ENCODE measurements at places on chromosomes 7 and 10. TPM values are rescaled to one million over a fixed set of nuclear protein-coding genes. Genes with fewer than 3 reads are reported as not detected.

Gene CFAP69
- 6.9 TPM for total RNA-seq

Gene PGAM2
- total RNA-seq = 1.7 TPM

Gene RINT1
- total RNA-seq = 19.9 TPM

Gene AHCYL2
- 23.8 TPM for total RNA-seq

Gene NKX1-2
- total RNA-seq = 0.25 TPM

Gene APBB1IP
- 0.98 TPM for total RNA-seq

Gene OPN1SW
- total RNA-seq = not detected

Gene SH2D4B
- total RNA-seq = 1.2 TPM

Gene OR2A7
- 0.74 TPM for total RNA-seq

Gene WEE2
- total RNA-seq = 0.49 TPM

Gene SEMA3E
- total RNA-seq = 36.9 TPM

Gene CCDC136
- 40.6 TPM for total RNA-seq

Gene ASB13
- 11.3 TPM for total RNA-seq

Gene CDK14
- 63.7 TPM for total RNA-seq

Gene VAX1
- total RNA-seq = 1.7 TPM

Gene SLC18A3
- not detected for total RNA-seq

Gene ADAM12
- 6.1 TPM for total RNA-seq

Gene NUTM2A
- 2.7 TPM for total RNA-seq

Gene CCDC126
- 31.0 TPM for total RNA-seq

Gene TMEM130
- total RNA-seq = 8.9 TPM

Gene GCK
- total RNA-seq = 3.9 TPM

Gene KIAA1549
- 40.6 TPM for total RNA-seq

Gene IFIT3
- 4.4 TPM for total RNA-seq

Gene ABCB4
- total RNA-seq = 0.74 TPM

Gene WDR86
- total RNA-seq = 51.1 TPM

Gene AOAH
- total RNA-seq = 3.4 TPM

Gene PLAC9
- total RNA-seq = 1.7 TPM

Gene GPC2
- 44.3 TPM for total RNA-seq

Gene WDFY4
- 0.49 TPM for total RNA-seq

Gene FOXI2
- total RNA-seq = not detected

Gene HABP2
- total RNA-seq = under 0.01 TPM

Gene PARD3
- total RNA-seq = 13.3 TPM

Gene C10orf95
- under 0.01 TPM for total RNA-seq

Gene HOXA11
- not detected for total RNA-seq

Gene CALCR
- not detected for total RNA-seq

Gene ECHDC3
- total RNA-seq = 3.2 TPM

All from temporal lobe (tissue), 4 donors.